ENCODE measurements at places on chromosomes 5 and 9.
A peak's percentile ranks its signal among the peaks of the same experiment; 100 is the strongest.

- DNase-seq = no peak
These were observed 103.0 kb upstream of the CTSL start for GRCh38 chr9:87622923-87623322.

- DNase-seq = no peak
These were observed 39.0 kb upstream of the IRX4 start for GRCh38 chr5:1921711-1922110.

DNA sequence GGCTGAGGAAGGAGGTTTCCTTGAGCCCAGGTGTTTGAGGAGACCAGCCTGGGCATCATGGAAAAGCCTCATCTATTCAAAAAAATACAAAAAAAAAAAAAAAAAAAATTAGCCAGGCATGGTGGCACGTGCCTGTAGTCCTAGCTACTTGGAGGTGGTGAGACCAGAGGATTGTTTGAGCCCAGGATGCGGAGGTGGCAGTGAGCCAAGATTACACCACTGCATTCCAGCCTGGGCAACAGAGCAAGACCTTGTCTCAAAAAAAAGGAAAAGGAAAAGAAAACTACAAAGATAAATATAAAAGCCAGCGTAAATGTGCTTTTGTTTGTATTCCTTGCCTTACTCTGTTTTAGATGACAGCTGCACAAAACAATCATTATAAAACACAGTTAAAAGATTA lies 2249.2 kb upstream of the C9orf72 start:
- no peak for DNase-seq

DNA sequence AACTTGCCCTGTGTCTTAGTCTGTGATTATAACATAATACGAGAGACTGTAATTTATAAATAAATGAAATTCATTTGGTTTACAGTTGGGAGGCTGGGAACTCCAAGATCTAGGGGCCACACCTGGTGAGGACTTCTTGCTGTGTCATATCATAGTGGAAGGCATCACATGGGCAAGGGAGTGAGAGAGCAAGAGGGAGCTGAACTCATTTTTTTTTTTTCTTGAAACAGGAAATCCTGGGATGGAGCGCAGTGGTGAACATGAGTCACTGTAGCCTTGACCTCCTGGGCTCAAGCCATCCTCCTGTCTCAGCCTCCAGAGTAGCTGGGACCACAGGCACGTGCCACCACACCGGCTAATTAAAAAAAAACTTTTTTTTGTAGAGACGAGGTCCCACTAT lies 7.2 kb downstream of the MLANA start:
- no peak for DNase-seq

- peak; percentile 91 for DNase-seq
These were observed 106.8 kb downstream of the PDE6A start for GRCh38 chr5:149837680-149838269.

DNA sequence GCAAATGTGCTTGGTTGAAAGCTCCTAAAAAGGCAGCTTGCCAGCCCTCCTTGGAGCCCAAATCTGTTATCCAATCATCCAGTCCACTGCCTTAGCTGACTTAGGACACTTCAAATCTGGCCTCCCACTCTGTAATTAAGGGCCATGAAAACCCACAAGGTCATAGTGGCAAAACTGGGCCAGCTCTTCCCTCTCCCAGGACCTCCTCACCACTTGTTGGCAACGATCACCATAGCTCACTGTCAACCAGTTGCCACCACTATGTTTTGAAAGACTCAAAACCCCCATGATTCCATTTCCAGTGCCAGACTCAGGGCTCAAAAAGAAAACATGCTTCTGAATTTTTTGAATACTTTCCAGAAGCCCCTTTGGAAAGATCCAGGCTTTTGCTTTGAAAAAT lies 107.5 kb downstream of the NREP start:
- DNase-seq = no peak
